ENCODE measurements at places on chromosomes 11 and 22.

- no peaks in the 10 kb centered on the region for H3K27me3 ChIP-seq
- H3K4me3 ChIP-seq: no peak overlapping the region
- DNase-seq: peak; percentile 64
- H3K27ac ChIP-seq: no peak overlapping the region
These were observed 51.8 kb downstream of the C11orf71 start for GRCh38 chr11:114348200-114349191.

GRCh38 chr11:115104851-115105453, 399.3 kb downstream of the CADM1 start:
- no peaks in the 10 kb centered on the region for H3K36me3 ChIP-seq
- no peak for DNase-seq
- peaks cover 6% of the 10 kb centered on the region for H3K27me3 ChIP-seq
- H3K4me3 ChIP-seq: no peak overlapping the region

GRCh38 chr22:49670456-49671330, 157.0 kb downstream of the BRD1 start:
- no peaks in the 10 kb centered on the region for H3K36me3 ChIP-seq
- peak overlapping the region; percentile 33 for H3K4me3 ChIP-seq
- no peak overlapping the region for H3K27ac ChIP-seq
- peaks cover 25% of the 10 kb centered on the region for H3K27me3 ChIP-seq

GRCh38 chr11:79092791-79093353, 348.0 kb downstream of the TENM4 start:
- H3K36me3 ChIP-seq: no peaks in the 10 kb centered on the region
- no peak overlapping the region for H3K4me3 ChIP-seq
- H3K27me3 ChIP-seq: no peaks in the 10 kb centered on the region
- no peaks in the 10 kb centered on the region for H3K4me1 ChIP-seq

GRCh38 chr11:62241095-62241494, 944 bp upstream of the SCGB1D2 start:
- no peaks in the 10 kb centered on the region for H3K4me1 ChIP-seq
- H3K27ac ChIP-seq: no peak overlapping the region
- no peak overlapping the region for H3K4me3 ChIP-seq
- H3K36me3 ChIP-seq: no peaks in the 10 kb centered on the region
- no peak for DNase-seq

Data from activated naive CD4-positive, alpha-beta T cell treated with anti-CD3 and anti-CD28 coated beads for 36 hours (primary cell).